ENCODE measurements at places on chromosomes 5 and 9.

- peak; percentile 49 for DNase-seq
Observed at GRCh38 chr5:139633295-139634027, 14.7 kb upstream of the CXXC5 start.

GRCh38 chr5:116842514-116842961, 267.9 kb upstream of the SEMA6A start:
- DNase-seq = no peak

GRCh38 chr5:123382252-123382651, 41.0 kb downstream of the CEP120 start:
- DNase-seq = no peak

DNA sequence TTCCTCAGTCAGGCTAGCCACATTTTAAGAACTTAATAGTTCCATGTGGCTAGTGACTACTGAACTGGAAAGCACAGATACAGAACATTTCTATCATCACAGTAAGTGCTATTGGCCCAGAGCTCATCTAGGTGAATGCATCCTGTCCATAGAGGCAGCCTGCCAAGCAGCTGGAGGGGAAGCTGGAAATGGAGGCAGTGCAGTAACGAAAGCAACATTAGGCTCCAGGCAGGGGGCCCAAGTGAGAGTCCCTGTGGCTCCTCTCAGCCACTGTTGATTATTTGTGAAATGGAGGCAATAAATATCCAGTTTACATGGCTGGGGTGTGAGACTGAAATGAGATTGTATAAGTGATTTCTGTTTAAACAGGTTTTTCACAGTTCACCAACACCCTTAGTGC, 227.2 kb upstream of the KLF9 start:
- DNase-seq = no peak

GRCh38 chr9:33414268-33414667, 11.9 kb upstream of the AQP7 start:
- DNase-seq = no peak

DNA sequence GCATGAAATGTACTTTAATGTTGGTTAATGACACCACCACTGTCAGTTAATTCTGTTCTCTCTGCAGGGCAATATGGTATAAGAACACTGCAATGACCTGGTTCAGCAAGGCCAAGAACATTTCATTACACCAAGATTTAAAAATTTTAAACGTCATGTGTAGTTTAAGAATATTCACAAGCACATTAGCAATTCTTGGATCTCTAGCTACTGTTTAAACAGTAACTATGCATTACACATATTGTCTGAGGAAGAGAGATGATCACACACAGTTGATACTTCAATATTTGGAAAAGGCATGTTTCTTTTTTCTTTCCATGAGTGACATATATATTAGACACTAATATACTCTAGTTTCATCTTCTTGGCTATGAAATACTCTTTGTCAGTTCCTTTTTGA, 143.0 kb downstream of the ADAMTS12 start:
- DNase-seq = no peak

DNA sequence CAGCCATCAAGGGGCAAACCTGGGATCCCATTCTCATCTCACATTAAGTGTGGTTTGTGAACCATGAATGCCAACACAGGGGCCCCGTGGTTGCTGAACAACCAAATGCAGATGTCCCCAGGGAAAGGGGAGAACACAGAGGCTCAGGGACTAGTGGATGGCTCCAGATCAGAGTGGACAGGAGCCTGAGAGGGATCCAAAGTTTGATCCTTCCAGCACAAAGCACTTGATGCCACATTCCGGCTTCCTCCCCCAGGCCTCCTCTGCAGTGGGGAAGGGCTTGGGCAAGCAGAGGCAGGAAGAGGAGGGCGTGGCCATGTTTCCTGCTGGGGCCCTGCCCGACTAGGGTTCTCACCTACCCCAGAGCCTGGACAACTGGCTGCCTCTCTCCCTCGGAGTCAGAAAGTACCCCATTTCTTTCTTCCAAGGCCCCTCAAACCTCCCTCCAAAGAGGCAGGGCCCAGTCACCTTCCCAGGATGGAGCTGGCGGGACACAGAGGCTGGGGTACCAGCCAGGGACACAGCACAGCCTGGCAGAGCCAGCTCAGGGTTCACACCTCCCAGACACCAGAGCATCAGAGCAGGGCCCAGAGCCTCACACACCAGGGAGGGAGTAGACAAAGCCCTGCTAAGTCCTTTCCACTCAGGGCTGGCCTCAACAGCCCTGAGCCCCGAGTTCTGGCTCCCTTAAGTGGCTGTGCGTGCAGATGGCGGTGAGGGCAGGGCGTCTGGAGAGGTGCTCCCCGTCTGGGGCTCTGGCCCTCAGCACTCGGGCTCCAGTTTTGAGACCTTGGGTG, 4.3 kb upstream of the RNF44 start:
- DNase-seq = peak; percentile 71

- peak; percentile 30 for DNase-seq
Observed at GRCh38 chr9:116112236-116112635, 41.4 kb upstream of the PAPPA start.

DNA sequence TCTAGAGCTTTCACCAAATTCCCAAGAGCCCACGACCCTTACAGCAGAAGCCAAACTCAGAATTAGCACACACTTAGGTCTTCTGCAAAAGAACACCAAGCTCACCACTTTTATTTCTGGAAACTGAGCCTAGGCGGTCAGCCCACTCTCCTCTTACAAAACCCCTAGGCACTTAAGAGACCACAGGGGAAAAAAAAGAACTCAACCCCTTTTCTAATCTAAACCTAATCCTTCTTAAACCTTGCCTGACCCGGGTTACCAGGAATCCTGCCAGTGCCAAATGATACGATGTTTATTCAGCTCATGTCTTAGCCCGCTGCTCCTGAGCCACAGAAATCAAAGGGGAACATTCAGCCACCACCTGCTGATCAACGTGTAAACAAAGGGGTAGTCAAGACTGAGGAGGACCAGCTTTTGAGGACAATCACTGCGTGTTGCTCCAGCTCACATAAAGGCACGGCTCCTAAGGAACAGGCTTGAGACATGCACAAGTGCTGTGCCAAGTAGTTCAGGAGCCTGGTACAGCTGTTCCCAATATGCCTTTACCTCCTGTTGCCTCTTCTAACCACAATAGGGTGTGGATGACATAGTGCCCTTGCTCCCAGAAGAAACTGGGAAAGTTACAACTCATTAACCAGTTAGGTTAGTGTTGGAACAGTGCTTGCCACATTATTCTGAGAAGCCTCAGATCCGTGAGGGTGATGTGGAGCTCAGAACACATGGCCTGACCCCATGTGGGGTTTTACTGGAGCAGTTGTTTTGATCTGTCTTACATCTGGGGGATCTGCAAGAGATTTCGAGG, 49.3 kb downstream of the ZFAND5 start:
- peak; percentile 25 for DNase-seq

- DNase-seq = peak; percentile 16
Observed at GRCh38 chr5:83331842-83332241, 139.7 kb upstream of the VCAN start.

GRCh38 chr5:168601972-168602371, 22.8 kb upstream of the PANK3 start:
- DNase-seq = no peak

- no peak for DNase-seq
Observed at GRCh38 chr5:151592855-151593408, 1.8 kb upstream of the FAT2 start.

Data from foreskin keratinocyte (primary cell).